ENCODE measurements at places on chromosomes 13 and 19.

DNA sequence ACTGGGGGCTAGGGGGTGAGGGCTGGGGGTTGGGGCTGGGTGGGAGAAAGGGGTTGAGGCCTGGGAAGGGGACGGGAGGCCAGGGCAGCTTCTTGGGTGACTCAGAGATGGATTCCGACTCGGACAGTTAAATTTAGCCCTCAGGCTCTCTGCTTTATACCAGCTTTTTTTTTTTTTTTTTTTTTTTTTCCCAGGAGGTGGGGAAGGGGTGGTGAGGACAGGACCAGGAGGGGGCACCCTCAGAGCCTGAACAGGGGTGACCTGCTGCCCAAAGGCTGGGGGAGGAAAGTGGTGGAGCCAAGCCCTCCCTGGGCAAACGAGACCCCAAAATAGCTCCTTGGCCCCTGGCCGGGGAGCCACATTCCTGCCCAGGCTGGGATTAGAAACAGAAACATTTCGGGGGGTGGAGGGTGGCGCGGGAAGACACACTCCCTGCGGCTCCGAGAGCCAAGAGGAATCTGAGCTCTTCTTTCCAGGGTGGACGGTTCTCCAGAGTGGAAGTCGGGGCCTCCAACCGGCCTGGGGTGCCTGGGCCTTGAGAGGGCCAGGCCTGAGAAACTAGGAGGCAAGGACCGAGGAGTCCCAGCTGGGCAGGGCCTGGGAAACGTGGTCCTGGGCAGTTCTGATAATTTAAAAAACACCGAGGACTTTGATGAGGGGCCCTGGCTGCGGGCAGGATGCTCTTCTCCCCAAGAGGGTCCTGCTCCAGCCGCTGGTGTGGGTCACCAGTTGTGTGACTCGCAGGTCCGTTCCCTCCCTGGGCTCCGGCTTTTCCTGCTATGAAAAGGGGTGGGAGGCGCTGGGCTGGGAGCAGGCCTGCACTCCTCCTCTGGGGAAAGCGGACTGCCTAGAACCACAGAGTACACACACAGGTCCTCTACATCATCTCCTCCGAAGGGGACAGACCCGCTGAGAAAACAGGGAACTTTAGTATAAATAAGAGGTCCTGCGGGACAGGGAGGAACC lies 813 bp upstream of the DMPK start:
- peak; percentile 52 for DNase-seq

- DNase-seq = no peak
Measured at GRCh38 chr19:49441210-49441959, at the start of gene SLC17A7. TSS of gene SLC17A7 (minus strand) at chr19:49441527. CDS start at chr19:49441379, 148 bp downstream.

DNA sequence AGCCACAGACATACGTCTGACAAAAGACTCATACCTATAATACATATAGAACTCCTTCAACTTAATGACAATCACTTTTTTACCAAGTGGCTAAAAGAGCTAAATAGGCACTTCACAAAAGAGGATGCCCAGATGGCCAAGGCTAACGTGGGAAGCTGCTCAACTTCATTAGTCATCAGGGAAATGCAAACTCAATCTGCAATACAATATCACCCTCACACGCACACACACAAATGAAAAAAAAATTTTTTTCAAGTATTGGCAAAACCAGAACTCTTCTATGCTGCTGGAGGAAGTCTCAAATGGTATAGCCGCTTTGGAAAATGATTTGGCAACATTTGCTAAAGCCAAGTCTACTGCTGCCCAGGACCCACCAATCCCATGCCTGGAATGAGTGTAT lies 14.6 kb upstream of the DNMT1 start:
- peak; percentile 43 for DNase-seq

- DNase-seq = no peak
Measured at GRCh38 chr13:108667205-108667604, 37.8 kb downstream of the MYO16 start.

DNA sequence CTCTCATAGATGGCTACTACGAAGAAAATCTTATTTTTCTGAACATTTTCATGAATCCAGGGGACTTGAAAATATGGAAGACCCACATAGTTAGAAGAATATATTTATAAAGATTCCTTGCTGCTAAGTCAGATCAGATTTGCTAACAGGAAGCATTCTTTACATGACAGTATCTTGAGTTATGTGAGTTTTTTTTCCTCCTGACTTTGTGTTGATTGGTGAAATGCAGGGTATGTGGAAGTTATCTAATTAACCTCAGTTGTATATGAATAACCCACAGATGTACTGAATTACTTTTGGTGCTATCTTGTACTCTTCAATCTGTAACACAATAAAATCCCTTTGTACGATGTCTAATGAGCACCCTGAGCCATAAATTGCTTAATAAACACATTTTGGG lies 53.8 kb downstream of the ESD start:
- peak; percentile 66 for DNase-seq

DNA sequence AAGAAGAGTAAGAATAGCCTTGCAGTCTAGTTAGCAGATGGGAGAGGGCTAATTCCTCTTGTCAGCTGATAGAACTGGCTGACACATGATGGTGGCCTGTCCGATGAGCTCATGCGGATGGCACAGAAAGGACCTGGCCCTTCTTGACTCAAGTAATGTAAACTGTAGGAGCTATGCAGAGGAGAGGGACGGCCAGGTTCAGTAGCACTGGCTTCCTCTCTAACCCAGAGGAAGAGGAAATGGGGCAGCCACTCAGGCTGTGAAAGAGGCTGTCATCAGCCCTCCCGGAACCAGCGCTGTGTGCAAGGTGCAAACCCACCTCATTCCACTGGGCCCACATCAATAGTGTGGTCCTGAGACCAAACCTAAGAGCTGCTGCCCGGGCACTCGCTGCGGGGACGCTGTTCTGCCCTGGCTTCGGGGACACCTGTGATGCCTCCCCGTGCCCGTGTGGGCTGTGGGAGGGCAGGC lies 30.8 kb upstream of the USE1 start:
- DNase-seq = no peak

Measured in fibroblast of skin of right quadriceps (primary cell).